ENCODE measurements at places on chromosomes 6 and 20.

GRCh38 chr6:42339991-42340401, 111.7 kb downstream of the TRERF1 start:
- DNase-seq = no peak

- DNase-seq = no peak
Observed at GRCh38 chr6:24429146-24429545, 26.4 kb downstream of the MRS2 start.

GRCh38 chr20:35833241-35833640, 61.4 kb downstream of the PHF20 start:
- DNase-seq = no peak

GRCh38 chr20:18397030-18397429, 69.8 kb downstream of the DZANK1 start:
- DNase-seq = no peak

- DNase-seq = no peak
Observed at GRCh38 chr6:147127587-147127986, 76.6 kb upstream of the STXBP5 start.

- DNase-seq = no peak
Observed at GRCh38 chr6:35686436-35686835, 2.3 kb downstream of the FKBP5 start.

- no peak for DNase-seq
Observed at GRCh38 chr6:149130090-149130489, 187.4 kb upstream of the TAB2 start.

DNA sequence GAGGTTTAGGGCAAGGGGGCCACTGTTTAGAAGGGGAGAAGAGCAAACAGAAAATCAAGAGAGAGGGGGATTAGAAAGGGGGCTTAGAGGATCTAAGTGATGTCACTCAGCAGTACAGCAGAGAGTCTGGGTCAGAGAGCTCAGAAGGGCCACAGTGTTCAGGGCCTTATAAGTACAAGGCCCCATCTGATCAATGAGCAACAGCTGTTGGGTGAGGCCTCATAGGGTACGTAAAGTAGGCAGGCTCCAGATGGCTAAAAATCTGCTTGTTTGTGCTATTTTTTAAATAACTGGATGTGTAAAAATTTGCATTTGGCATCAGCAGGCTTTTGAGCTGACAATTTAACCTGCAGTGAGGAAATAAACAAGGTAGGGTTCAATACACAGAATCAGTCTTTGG, 149.8 kb downstream of the SH3BGRL2 start:
- DNase-seq = no peak

DNA sequence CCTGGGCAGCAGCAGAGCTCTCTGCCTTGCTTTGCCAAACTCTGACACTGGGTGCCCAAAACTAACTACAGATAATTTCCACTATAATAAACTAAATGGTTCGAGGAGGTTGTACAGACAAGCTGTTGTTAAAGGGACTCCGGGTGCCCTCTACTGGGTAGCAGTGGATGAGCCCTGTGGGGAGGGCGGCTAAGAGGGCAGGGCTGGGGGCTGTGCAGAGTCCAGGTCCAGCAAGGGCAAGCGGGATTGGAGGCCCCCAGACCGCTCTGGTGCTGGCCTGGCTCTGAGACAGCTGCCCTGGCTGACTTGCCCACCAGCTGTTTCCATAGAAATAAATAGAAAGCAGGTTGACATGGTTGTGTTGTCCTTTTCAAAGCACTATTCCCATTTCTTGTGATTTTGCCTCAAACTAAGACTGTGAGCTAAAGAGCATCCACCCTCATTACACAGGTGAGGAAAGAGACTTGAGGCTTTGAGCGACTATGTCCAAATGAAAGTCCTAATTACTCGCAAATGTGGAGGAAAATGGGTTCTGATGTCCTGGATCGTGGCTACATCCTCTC, 167.6 kb upstream of the CST7 start:
- DNase-seq = peak; percentile 35

DNA sequence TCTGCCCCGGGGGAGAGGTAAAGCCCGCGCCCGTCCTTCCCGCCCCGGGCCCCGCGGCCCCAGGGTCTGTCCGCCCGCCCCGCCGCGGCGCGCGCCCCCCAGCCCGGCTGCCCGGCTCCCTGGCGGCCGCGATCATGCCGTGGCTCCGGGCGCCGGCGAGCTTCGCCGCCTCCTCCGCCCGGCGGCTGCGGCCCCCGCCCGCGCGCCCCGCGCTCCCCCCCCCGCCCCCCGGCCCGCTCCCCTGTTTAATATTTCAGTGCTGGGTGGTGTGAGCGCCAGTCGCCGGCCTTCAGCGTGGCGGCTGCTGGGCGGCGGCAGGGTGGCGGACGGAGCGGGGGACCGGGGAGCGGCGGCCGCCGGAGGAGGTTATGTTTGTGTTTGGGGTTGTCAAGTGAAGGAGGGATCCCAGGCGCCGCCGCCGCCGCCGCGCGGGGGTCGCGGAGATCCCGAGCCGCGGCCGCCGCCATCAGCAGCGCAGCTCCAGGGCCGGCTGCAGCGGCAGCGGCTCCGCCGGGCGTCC, at the start of gene HIVEP1:
Gene HIVEP1, plus strand, starts transcription at position 275 of the 520 bp plus-strand sequence. CDS start 3,317 bp downstream, outside the sequence.
- peak; percentile 68 for DNase-seq

- DNase-seq = no peak
Observed at GRCh38 chr6:57265755-57266221, 43.7 kb upstream of the RAB23 start.

- no peak for DNase-seq
Observed at GRCh38 chr6:14726816-14727493, 518.9 kb upstream of the JARID2 start.

GRCh38 chr20:37230200-37230599, 31.4 kb downstream of the GHRH start:
- DNase-seq = no peak

DNA sequence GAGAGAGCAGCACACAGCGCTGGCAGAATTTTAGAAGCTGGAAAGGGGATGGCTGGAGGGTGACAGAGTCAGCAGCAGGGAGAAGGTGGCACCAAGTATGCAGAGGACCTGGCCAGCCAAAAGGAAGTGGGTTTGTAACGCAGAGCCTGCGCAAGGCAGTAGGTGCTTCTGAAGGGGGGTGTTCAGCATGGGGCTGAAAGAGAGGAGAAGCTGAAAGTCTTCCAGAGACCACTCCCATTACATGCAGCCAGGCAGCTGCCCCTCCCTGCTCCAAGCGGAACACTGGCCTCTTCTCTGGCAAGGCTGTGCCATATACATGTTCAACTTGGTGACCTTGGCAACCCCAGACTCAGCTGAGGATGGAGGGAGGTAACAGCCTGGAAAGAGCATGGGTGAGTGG, 42.1 kb upstream of the TULP1 start:
- DNase-seq = no peak

GRCh38 chr20:42181064-42181463, 562.9 kb upstream of the CHD6 start:
- no peak for DNase-seq

GRCh38 chr6:36187446-36187845, 9.1 kb upstream of the BRPF3 start:
- no peak for DNase-seq

DNA sequence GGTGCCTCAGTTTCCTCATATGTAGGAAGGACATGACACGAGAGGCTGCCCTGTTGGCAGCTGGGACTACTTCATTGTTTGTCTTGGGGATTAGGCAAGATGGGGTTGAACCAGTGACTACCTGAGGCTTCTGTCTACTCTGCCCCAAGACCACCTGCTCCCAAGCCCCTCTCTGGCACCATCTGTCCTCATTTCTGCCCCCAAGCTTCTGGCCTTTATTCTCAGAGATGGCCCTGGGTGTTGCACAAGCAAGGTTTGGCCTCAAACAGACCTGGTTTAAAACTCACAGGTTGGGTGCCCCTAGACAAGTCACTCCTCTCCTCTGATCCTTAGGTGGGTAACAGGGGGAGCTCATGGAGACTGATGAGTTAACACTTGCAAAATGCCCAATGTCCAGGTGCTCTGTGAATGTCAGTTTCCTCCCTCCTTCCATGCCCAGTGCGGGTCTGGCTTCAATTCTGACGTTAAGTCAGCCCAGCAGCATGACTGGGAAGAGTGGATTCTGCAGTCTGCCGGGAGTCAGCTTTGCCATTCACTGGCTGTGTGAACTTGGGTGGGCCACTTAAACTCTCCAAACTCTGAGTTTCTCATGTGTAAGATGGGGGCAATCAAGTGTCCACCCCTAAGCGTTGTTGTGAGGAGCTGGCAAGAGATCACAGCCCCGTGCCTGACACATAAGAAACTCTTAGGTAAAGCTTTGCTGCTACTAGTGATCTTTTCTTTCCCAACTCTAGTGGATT, 84.5 kb upstream of the TOX2 start:
- DNase-seq = no peak

- DNase-seq = no peak
Observed at GRCh38 chr6:120108061-120108795, 758.7 kb upstream of the MAN1A1 start.

DNA sequence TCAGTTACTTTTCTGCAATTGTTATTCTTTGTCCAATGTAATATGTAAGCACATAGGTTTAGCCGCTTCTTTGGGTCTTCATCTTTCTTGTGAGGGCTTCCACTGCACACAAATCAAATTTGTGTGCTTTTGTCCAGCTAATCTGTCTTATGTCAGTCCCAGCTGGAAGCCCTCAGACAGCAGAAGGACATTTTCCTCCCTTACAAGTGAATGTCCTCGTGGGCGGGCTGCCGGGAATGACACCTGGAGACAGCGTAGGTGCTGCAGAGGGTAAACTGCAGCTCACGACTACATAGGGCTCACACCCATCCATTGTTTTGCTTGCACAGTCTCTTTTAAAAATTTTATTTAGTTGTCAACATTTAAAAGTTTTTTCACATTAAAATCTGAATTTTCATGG, 24.6 kb upstream of the PPP1R14C start:
- DNase-seq = no peak

GRCh38 chr20:23081263-23081819, 4.8 kb downstream of the CD93 start:
- DNase-seq = no peak

DNA sequence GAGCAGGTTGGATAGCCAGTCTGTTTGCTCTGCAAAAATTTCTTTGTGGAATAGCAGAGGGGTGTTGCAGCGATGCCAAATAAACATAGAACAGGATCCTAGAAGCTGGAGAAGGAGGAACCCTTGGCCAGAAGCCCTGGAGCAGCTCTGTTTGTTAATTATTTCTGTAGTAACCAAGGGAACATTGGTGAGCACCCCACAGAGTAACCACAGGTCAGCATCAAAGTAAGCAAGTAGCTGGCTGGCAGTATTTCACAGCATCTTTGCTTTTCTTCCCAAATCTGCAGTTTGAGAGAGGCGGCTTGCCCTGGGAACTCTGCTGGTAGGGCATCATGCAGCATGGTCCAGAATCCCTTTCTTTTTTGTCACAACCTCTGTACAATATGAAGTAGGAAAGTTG, 12.7 kb upstream of the APMAP start:
- no peak for DNase-seq

DNA sequence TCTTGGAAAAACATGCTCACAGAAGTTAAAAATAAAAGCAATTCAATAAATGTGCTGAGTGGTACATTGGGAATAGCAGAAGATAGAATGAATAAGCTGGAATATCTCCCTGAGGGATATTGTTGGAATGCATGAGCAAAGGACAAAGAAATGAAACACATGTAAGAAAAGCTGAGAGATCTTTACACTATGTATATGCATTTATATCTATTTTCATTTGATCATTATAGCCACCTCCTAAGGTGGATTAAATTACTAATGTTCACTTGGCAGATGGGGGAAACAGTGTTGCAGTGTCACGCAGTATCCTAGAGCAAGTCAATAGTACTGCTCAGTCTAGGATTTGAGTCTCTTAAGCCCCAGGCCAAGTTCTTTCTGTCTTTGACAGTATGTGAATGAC, 542.0 kb upstream of the MARCKS start:
- DNase-seq = no peak

DNA sequence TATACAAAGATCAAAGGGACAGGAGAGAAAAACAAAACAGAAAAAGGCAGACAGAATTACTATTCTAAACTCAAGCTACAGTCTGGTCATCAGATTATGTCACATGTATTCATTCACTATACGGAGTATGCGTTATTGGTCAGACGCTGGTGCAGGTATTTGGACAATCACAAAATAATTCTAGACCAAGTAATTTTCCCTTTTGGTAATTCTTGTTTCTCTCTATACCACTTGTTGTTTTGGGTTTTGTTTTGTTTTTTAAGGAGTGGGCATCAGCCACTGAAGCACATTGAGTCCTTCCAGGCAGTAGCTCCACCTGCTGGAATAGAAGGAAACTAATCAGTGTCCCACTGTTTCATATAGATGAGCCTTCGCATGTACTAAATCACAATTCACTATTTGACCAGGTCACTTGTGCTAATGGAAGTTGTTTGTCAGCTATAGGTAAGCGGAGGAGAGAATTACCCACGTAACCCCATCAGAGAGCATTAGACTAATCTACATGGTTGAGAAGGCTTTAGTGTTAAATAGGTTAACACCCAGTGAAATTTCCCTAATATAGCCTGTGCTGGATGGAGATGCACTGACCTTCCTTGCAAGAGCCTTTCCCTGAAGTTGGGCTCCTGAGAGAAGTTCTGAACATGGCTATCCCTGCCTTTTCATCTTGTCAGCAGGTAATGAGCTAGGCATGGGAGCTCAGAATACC, 77.9 kb downstream of the TNFAIP3 start:
- DNase-seq = no peak

- DNase-seq = no peak
Observed at GRCh38 chr20:17630806-17631195, 51.2 kb downstream of the RRBP1 start.

All from glutamatergic neuron (in vitro differentiated cells).